ENCODE measurements at places on chromosomes 2 and 18. TPM values are rescaled to one million over a fixed set of nuclear protein-coding genes. Genes with fewer than 3 reads are reported as not detected.

GRCh38 chr2:235533198-235533597 is 39.4 kb downstream of the AGAP1 start:
- no peak for DNase-seq

DNA sequence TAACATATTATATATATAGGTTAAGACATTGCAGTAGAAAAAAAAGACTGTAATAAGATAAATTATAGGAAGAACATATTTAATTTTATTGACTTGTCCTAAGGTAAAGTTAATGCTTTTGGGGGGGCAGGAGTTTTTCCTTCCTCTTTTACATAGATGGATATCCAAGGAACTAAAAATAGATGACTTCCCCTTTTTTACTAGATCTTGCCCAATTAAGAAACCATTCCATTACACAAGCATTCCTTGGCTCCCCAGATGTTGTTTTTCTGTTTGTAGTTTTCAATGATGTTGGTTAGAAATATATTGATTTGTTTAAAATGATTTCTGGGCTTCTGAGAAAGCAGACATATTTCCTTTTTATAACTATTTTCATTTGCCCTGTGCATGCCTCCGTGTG is 22.4 kb upstream of the PMAIP1 start:
- no peak for DNase-seq

DNA sequence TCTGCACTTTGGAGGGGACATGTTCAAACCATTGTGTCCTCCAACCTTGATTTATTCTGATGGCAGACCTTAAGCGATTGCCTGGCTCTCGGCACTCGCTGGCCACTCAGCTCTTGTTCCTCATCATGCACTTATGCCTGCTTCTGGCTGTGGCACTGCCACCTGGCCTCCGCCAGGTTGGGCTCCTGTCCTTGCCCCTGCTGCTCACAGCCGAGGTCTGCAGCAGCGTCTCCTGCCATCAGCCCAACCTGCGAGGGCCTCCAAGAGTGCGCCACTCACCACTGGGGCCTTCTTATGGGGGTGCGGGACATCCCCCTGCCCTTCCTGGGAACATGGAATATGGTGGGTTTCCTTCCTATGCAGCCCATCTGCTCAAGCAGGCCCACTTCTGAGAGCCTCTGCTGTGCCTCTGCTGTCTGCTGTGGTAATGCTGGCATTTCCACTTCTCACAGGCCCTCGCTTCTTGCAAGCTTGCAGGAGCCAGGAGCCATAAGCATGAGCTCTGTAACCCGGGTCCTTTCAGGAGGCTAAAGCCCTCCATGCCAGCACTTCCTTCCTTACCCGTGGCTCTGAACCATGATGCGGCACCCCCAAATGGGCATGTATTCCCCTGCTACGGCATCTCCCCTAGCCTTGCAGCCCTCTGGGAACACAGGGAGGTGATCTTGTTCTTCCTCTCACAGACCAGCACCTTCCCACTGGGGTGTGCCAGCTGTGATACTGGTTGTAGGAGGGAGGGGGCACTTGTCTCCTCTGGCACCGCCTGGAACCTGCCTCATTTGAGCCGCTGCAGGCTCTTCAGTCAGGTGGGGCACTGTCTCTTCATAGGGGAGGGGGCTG is 58.6 kb upstream of the HS6ST1 start:
- no peak for DNase-seq

GRCh38 chr2:175228179-175228578 is 46.7 kb upstream of the ATP5MC3 start:
- DNase-seq, result no peak

- DNase-seq, result no peak
Observed at GRCh38 chr18:52439457-52439856, 99.5 kb downstream of the DCC start.

- no peak for DNase-seq
Observed at GRCh38 chr2:201072201-201072530, 365 bp downstream of the NDUFB3 start.

GRCh38 chr2:120415728-120416509 is 70.0 kb downstream of the INHBB start:
- no peak for DNase-seq

GRCh38 chr2:120231564-120231973 is 8.4 kb upstream of the TMEM185B start:
- no peak for DNase-seq

- no peak for DNase-seq
Observed at GRCh38 chr2:27809761-27810241, 38.3 kb downstream of the MRPL33 start.

DNA sequence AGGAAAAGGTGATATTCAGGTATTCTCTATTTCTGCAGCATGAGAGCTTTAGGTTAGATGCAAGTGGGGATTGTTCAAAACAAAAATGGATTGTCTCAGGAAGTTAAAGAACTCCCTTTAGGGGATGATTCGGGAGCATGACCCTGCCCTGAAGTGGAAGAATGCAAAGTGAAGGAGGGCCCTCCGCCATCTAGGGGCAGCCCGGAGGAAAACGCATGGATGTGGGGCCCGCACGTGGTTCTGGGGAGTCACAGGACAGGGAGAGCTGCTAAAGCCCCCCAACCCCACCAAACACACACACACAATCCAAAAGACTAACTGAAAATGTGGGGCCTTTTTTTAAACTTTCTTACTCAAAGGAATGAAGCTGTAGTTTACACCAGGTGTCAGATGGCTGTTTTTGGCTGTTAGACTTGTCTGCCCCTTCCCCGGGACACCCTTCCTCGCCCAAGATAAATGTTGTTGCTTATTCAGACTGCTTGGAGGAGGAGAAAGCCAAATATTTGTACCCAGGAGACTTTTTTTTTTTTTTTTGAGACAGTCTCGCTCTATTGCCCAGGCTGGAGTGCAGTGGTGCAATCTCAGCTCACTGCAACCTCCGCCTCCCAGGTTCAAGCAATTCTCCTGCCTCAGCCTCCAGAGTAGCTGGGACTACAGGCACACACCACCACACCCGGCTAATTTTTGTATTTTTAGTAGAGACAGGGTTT is 78.8 kb downstream of the HNRNPLL start:
- no peak for DNase-seq

GRCh38 chr2:16632598-16632997 is 33.0 kb downstream of the CYRIA start:
- DNase-seq, result no peak

DNA sequence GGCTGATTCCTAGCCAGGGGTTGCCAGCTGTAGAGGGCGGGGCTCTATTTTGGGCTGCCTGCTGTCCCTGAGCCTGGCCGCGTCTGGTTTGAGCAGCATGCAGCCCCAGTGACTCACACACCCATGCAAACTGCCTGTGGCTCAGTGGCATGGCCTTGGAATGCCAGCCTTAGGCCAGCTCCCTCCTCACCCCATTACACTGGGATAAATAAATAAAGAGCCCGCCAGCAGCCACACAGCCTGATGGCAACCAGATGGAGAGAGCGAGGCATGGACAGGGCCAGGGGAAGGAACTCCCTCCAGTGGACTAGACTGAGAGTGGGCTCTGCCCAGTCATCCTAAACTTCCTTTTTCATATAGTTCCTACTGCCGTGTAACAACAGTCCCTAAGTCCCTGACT is 18.3 kb downstream of the NHEJ1 start:
- DNase-seq, result no peak

DNA sequence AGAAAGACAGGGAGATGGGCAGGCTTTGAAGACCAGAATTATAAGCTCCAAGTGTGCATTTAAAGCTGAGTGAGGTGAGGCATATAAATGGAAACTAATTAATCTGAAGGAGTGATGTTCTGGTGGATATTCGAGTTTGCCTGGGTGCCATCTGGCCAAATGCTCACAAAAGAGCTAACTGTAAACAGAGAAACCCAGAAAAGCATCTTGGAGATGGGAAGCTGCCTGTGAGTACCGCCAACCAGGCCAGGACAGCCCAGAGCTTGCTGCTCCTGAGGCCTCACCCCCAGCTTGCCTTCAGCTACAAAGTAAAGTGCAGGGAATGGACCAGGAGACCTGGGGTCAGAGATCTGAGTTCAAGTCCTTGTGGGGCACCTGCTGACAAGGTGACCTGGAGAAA is 446.1 kb upstream of the MYT1L start:
- DNase-seq, result no peak

- DNase-seq, result no peak
Observed at GRCh38 chr2:131168538-131168937, 40.8 kb upstream of the POTEE start.

- no peak for DNase-seq
Observed at GRCh38 chr18:61975526-61976326, 82.9 kb upstream of the RNF152 start.

DNA sequence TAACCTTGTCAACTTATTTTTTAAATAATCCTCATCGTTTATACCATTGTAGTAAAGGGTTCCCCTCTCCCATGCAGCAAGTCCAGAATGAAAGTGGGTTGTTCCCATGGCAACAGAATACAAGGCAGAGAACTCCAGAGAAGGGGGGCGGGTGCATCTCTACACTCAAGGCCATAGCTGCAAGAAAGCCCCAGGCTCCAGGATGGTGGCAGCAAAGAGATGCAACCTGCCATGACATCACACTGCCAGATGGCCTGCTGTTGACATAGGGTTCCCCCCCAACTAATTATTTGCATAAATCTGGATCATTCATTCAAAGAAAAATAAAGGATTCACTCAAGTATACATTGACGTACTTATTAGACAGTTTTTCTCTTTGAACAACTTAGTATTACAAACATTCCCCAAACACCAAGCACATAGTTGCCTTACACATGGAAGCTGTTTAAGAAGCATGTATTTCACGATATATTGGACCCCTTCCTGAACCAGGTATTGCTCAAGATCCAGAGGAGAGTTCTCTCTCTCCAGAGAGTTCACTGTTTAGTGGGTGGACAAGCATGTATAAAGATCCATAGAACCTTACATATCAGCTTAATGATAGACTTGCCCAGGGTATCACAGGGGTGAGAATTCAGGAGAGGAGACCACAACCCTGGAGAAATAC is 87.4 kb upstream of the KLF7 start:
- DNase-seq, result no peak

DNA sequence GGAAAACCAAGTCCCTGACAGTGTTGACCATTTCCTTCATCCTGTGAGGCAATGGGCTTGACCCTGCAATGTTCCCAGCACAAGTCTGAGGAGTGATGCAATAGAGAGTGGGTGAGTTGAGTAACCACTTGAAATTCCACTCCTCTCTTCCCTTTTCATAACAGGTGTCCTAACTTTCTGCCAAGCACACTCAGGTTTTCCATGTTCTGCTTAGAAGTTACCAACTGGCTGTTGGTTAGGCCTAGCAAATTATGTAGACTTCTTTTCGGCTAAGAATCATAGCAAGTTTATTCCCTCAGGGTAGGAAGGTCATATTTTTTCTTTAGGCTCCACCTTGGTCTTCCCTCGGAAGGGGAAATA is 11.5 kb downstream of the GNLY start:
- DNase-seq, result peak; percentile 39

DNA sequence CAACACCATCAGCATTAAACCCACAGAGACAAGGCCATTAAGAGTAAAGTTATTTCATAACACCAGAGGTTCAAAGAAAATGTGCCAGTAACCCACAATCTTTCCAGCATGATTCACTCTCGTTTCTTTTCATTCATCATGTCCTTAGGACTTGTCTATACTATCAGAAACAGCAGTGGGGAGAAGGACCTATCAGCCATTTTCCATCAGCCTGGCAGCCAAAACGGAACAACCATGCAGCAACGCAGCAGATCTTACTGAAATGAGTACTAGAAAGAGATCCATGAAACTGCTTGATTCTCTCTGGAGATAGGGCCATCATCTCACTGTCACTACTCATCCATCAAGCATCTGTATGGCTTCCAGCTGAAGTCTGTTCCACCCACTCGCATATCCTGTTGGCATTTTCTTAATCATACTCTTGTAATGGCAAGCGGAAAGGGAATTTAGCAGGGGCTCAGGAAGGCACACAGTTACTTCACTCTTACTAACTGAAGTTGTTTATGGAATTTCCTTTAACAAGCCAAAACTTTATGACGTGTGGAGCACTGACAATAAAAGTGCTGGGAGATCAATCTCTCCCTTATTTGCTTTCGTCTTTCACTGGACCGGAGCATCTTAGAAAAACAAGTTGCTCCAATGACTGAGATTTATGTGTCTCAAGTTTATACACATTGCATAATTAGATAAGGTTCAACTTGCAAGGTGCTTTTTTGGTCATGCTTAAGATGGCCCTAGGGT is 69.7 kb downstream of the EPHA4 start:
- no peak for DNase-seq

DNA sequence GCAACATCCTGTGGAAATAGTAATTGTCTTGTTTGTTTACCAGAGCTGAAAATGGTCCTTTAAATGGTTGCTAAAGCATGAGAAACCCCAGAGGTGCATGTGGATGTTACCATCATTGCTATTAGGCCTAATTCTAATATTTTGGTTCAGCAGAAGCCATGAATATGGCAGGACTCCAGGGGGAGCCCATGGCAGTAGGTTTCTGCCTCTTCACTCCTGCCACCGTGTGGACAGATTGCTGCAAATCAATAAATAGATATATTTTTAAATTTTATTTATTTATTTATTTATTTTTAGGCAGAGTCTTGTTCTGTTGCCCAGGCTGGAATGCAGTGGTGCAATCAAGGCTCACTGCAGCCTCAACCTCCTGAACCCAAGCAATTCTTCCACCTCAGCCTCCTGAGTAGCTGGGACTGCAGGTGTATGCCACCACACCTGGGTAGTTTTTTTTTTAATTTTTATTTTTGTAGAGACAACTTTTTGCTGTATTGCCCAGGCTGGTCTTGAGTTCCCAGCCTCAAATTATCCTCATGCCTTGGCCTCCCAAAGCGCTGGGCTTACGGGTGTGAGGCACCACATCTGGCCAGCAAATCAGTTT is 54.9 kb upstream of the CAPN13 start:
- DNase-seq, result no peak

DNA sequence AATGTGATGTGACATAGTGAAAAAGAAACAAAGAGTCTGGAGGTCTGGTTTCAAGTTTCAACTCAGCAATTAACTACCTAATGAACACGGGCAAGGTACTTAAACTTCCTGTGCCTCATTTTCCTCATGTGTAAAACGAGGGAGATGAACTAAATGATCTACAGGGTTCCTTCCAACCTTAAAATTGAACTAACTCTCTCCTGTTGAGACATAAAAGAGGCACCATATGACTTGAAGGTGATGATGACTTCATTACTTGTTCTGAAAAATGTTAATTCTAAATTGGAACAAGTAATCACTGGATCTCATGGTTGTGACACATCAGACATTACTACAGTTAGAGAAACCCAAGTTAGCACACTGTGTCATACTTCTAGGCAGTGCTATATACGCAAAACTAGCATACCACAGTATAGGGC is 8.9 kb upstream of the REL start:
- DNase-seq, result no peak

GRCh38 chr2:15993232-15993610 is 52.9 kb downstream of the MYCN start:
- DNase-seq, result no peak

- peak; percentile 76 for DNase-seq
Observed at GRCh38 chr2:6917071-6917760, at the start of gene RNF144A. TSS of gene RNF144A (plus strand) at chr2:6917412. CDS start at chr2:6996927, 79,515 bp downstream.

- no peak for DNase-seq
Observed at GRCh38 chr2:63827749-63828148, 13.9 kb upstream of the UGP2 start.

- no peak for DNase-seq
Observed at GRCh38 chr2:105644174-105644980, 100.3 kb upstream of the NCK2 start.

Gene MRO
- 4.0 TPM for total RNA-seq

Gene SDC1
- total RNA-seq, result not detected

Gene ACADL
- 0.76 TPM for total RNA-seq

Gene GLI2
- total RNA-seq, result 0.93 TPM

Gene ALPI
- total RNA-seq, result not detected

Gene MC4R
- total RNA-seq, result not detected

Gene TPO
- total RNA-seq, result 8.2 TPM

Gene MRPL30
- total RNA-seq, result 34.1 TPM

Gene SPEG
- total RNA-seq, result 138 TPM

Gene POTEF
- total RNA-seq, result not detected

Gene UGT1A8
- total RNA-seq, result not detected

Gene C2orf68
- 36.5 TPM for total RNA-seq

Gene FBLN7
- 0.42 TPM for total RNA-seq

Gene B4GALT6
- total RNA-seq, result 5.3 TPM

All from heart right ventricle (tissue), 16 donors.